ENCODE measurements at places on chromosomes 7 and 10. TPM values are rescaled to one million over a fixed set of nuclear protein-coding genes. Genes with fewer than 3 reads are reported as not detected.

FGFBP3 gene
- not detected for total RNA-seq

CACNB2 gene
- total RNA-seq: not detected

TMEM229A gene
- 2.1 TPM for total RNA-seq

SLC16A9 gene
- total RNA-seq: 0.65 TPM

STOX1 gene
- not detected for total RNA-seq

SAP25 gene
- total RNA-seq: not detected

NUB1 gene
- 28.5 TPM for total RNA-seq

APBB1IP gene
- 0.18 TPM for total RNA-seq

TLX1 gene
- total RNA-seq: not detected
